NCI-H748 treated with DMSO at 0.1 percent for 48 hours (cell line): ENCODE measurements at places on chromosomes 12 and 14.
A peak's percentile ranks its signal among the peaks of the same experiment; 100 is the strongest.

DNA sequence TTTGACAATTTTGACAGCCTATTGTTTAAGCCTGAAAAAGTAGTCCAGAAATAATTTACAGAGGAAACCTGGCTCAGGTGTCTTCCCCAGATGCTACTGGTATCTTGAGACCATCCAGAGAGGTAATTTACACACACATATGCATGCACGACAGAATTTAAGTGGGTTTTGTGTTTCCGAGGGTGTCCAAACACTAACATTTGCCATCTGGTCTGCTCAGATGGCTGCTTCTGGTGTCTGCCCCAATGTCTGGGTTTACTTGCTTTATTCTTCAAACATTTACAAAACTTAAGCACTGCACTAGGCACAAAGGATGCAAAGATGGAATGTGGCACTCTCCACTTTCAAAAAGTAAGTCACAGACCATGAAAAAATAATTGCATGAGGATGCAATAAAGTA lies 226.6 kb upstream of the EGLN3 start:
- DNase-seq = no peak

- peak; percentile 26 for DNase-seq
Observed at GRCh38 chr12:125203145-125203765, 138.0 kb downstream of the AACS start.

DNA sequence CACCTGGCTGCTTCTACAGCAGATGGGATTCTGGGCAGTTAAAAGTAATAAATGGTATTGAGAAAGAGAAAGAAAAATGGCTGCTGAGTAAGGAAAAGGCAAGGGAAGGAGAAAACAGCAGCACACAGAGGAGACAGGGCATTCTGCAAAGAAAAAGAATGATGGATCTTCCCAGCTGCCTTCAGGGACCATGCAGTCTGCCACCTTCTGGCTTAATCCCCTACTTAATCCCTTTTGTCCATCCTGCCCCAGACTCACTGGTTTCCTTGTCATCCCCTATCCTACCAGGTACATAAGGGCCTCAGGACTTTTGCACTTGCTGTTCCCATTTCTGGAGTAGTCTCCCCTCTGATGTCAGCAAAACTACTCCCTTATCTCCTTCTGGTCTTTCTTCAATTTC lies 107.6 kb downstream of the GAS2L3 start:
- no peak for DNase-seq

DNA sequence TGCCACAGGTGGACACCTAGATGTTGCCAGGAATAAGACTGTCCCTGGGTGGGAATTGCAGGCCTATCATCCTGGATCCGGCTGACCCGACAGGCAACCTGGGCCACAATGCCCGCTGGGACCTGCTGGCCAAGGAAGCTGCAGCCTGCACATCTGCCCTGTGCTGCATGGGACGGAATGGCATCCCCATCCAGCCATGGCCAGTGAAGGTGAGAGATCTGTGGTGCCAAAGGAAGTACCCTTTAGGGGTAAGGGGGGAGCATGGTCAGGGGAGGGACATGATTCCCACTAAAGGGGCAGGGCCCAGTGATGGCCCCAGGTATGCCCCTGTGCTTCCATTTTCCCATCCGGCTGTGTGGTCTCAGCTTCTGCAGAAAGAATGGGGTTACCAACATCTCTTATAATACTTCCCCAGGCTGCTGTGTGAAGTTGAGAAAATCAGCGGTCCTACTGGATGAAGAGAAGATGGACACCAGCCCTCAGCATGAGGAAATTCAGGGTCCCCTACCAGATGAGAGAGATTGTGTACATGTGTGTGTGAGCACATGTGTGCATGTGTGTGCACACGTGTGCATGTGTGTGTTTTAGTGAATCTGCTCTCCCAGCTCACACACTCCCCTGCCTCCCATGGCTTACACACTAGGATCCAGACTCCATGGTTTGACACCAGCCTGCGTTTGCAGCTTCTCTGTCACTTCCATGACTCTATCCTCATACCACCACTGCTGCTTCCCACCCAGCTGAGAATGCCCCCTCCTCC lies 8.6 kb upstream of the OAS2 start:
- no peak for DNase-seq

- no peak for DNase-seq
Observed at GRCh38 chr12:70355972-70356371, 10.1 kb upstream of the KCNMB4 start.

GRCh38 chr12:41850046-41850445 lies 294.6 kb downstream of the GXYLT1 start:
- DNase-seq = no peak

DNA sequence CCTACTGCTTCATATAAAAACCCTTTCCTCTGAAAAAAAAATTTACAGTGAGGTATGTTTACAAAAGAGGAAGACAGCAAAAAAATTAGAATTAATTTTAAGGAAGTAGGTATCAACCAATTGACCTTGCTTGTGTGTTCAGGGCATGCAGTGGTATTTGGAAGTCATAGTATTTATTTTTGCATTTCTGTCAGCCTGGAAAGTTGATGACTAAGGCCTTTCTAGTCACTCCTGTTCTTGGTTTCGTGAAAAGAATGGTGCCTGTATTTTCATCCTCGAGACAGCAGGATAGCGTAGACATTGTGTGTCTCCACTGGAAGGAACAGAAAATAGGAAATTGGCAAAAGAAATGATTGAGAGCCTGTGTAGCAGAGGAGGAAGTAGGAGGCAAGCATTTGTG lies 24.5 kb downstream of the SLC16A7 start:
- DNase-seq = no peak

GRCh38 chr12:57368349-57369095 lies 62.3 kb downstream of the R3HDM2 start:
- no peak for DNase-seq

- DNase-seq = no peak
Observed at GRCh38 chr12:123265851-123266678, 5.6 kb downstream of the CDK2AP1 start.

- no peak for DNase-seq
Observed at GRCh38 chr12:15534874-15535273, 212.6 kb downstream of the PTPRO start.

- DNase-seq = no peak
Observed at GRCh38 chr12:22986997-22987396, 362.0 kb downstream of the ETNK1 start.

- DNase-seq = no peak
Observed at GRCh38 chr12:22399464-22400180, 65.1 kb upstream of the ST8SIA1 start.

GRCh38 chr14:93195316-93195999 lies 10.3 kb downstream of the LYSET start:
- no peak for DNase-seq
